Activated CD8-positive, alpha-beta T cell treated with anti-CD3 and anti-CD28 coated beads for 36 hours (primary cell): ENCODE measurements at places on chromosomes 2 and 18. TPM values are rescaled to one million over a fixed set of nuclear protein-coding genes. Genes with fewer than 3 reads are reported as not detected.

C2orf78 gene
- total RNA-seq = not detected

PARD3B gene
- 0.88 TPM for total RNA-seq

SUMO1 gene
- total RNA-seq = 114 TPM

RAD51AP2 gene
- total RNA-seq = not detected

ASXL3 gene
- total RNA-seq = not detected

IL1F10 gene
- total RNA-seq = not detected

ABCA12 gene
- not detected for total RNA-seq

IL36G gene
- not detected for total RNA-seq

ARHGAP28 gene
- not detected for total RNA-seq

PXDN gene
- total RNA-seq = 0.83 TPM

GAL3ST2 gene
- total RNA-seq = 0.89 TPM

MRO gene
- not detected for total RNA-seq

UBR3 gene
- 15.7 TPM for total RNA-seq

GRCh38 chr2:156625360-156626170 is 189.4 kb downstream of the GPD2 start:
- H3K4me3 ChIP-seq = no peak overlapping the region
- H3K27me3 ChIP-seq = peaks cover 15% of the 10 kb centered on the region
- no peaks in the 10 kb centered on the region for H3K4me1 ChIP-seq
- H3K27ac ChIP-seq = no peak overlapping the region

- no peak overlapping the region for H3K4me3 ChIP-seq
- no peaks in the 10 kb centered on the region for H3K27me3 ChIP-seq
Observed at GRCh38 chr18:63148449-63149301, 170.9 kb downstream of the BCL2 start.

GRCh38 chr18:46283268-46283667 is 179.1 kb downstream of the HAUS1 start:
- H3K27ac ChIP-seq = no peak overlapping the region
- DNase-seq = no peak
- H3K4me3 ChIP-seq = no peak overlapping the region

DNA sequence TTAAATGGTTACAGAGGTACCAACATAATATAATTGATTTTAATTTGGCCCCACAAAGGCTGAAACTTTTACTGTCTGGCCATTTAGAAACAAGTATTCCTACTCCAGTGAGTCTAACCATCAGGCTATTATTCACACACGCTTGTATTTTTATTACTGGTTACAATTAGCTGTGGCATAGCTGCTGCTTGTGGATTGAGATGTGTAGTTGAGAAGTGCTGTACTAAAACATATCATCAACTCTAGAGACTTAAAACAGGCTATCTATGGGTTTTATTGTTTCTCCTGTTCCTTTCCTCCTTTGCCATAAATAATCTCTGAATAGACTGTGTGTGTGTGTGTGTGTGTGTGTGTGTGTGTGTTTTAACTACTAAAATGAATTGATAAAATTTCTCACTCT is 530.2 kb downstream of the CCDC85A start:
- H3K27me3 ChIP-seq = no peaks in the 10 kb centered on the region
- DNase-seq = no peak
- no peak overlapping the region for H3K27ac ChIP-seq
- no peaks in the 10 kb centered on the region for H3K4me1 ChIP-seq
- H3K36me3 ChIP-seq = no peaks in the 10 kb centered on the region

DNA sequence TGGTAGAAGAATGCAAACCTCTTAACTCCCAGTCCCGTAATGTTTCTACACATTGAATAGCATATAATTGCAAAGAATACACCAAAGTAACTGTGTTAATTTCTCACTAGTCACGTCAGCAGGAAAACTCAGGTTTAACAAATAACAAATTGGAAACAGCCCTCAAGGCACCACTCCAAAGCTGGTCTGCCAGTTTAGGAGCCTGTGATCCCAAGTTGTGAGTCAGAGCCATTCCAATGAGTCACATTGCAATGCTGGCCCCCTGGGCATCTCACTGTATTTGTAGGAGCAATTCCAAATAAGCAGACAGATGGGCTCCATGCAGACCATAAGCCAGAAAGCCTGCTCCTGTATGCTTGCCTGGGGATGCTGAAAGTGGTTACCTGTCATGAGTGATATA is 143.2 kb upstream of the SETBP1 start:
- H3K4me1 ChIP-seq = no peaks in the 10 kb centered on the region
- DNase-seq = no peak
- no peak overlapping the region for H3K27ac ChIP-seq

DNA sequence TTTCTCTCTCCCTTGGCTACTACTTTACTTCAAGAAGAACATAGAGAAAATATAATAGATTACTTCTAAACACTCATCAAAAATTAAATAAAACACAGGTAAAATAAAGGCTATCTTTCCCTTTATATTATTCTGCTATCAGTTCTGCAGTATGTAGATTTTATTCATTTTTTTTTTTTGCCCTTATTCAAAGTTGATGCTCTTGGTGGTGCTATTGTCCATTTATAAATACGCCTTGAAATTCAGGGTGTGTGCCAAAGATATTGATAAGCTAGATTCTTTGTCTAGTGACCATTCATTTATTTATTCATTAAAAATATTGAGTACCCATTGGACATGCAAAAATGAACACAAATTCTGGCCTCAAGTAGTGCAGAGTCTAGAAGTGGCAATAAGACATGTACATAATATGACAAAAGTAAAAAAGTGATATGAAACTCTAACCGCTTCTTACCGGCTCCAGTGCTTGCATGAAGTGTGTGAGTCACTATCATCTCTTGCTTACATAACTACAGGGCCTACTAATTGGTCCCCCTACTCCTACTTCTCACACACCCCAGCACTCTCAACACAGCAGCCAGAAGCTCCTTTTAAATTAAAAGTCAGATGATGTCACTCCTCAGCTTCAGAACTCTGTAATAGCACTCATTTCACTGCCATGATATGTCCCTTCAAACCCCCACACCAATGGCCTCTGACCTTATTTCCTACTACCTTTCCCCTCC is 208.3 kb upstream of the FANCL start:
- H3K4me3 ChIP-seq = no peak overlapping the region
- DNase-seq = no peak
- peaks cover 5% of the 10 kb centered on the region for H3K27me3 ChIP-seq
- no peaks in the 10 kb centered on the region for H3K4me1 ChIP-seq

DNA sequence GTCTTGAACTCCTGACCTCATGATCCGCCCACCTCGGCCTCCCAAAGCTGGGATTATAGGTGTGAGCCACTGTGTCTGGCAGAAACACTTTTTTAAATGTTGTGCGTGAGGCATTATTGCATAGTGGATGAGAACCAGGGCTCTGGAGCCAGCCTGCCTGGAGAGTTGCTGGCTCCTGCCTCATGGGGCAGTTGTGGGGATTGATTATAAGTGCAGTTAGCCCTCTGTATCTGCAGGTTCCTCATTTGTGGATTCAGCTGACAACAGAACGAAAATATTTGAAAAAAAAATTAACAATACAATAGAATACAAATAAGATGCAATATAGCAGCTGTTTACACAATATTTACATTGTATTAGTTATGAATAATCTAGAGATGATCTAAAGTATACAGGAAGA is 129.4 kb upstream of the EML6 start:
- H3K27ac ChIP-seq = no peak overlapping the region
- H3K4me1 ChIP-seq = peaks cover 92% of the 10 kb centered on the region
- H3K36me3 ChIP-seq = peaks cover 19% of the 10 kb centered on the region

DNA sequence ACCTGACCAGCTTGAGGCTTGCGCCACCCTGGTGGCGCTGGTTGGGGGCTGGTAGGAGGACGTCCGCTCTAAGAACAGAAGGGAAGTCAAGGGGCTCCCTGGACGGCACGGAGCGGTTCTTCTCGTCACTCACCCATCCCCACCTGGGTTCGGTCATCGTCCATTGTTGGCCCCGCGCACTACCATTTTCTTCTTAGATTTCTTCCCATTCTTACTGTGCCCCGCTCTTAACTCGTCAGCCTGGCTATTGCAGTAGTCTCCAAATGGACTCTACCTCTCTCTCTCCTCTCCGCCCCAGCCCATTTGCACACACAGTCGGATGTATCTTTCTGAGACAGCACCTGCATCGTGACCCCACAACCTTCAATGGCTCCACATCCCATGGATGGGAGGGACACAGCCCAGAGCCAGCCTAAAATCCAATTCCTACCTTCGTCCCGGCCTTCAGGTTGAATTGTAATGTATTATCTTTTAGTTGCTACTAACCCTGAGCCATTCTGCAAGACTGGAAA is 814 bp upstream of the RAB1A start:
- peaks cover 13% of the 10 kb centered on the region for H3K36me3 ChIP-seq
- H3K4me1 ChIP-seq = peaks cover 30% of the 10 kb centered on the region
- peak overlapping the region; percentile 100 for H3K27ac ChIP-seq
- H3K27me3 ChIP-seq = no peaks in the 10 kb centered on the region
- DNase-seq = no peak
- peak overlapping the region; percentile 100 for H3K4me3 ChIP-seq

- no peak overlapping the region for H3K27ac ChIP-seq
- no peak for DNase-seq
- no peaks in the 10 kb centered on the region for H3K27me3 ChIP-seq
- no peak overlapping the region for H3K4me3 ChIP-seq
- no peaks in the 10 kb centered on the region for H3K36me3 ChIP-seq
Observed at GRCh38 chr18:49859725-49860124, 46.4 kb upstream of the ACAA2 start.

DNA sequence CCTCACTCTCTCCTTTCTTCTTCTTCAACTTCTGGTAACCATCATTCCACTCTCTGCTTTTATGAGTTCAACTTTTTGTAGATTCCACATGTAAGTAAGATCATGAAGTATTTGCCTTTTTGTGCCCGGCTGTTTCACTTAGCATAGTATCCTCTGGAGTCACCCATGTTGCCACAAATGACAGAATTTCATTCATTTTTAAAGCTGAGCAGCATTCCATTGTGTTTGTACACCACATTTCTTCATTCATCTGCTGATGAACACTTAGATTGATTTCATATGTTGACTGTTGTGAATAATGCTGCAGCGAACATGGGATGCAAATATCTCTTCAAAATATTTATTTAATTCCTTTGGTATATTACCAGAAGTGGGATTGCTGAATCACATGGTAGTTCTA is 133.6 kb upstream of the ERBB4 start:
- no peak overlapping the region for H3K27ac ChIP-seq
- H3K4me1 ChIP-seq = no peaks in the 10 kb centered on the region
- no peak for DNase-seq

DNA sequence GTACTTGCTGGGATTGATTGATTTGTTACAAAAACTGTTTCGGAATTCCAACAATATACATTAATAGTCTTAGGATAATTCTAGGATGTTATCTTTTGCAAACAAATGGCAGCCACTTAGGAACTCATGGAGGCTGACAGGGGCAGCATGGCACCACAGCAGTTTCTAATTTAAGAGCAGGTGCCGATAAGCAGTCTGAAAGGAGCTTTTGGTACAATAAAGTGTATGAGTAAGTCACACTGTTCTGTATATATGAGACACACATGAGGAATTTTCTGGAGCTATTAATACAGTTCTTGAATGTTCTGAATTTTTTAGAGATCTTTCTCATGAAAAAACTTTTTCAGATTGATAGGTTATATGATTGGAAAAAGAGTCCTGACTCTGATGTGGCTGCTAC is 52.2 kb downstream of the EIF5B start:
- no peaks in the 10 kb centered on the region for H3K27me3 ChIP-seq
- H3K27ac ChIP-seq = no peak overlapping the region
- peaks cover 30% of the 10 kb centered on the region for H3K36me3 ChIP-seq
- peaks cover 5% of the 10 kb centered on the region for H3K4me1 ChIP-seq

- H3K27me3 ChIP-seq = no peaks in the 10 kb centered on the region
- no peaks in the 10 kb centered on the region for H3K36me3 ChIP-seq
- H3K4me1 ChIP-seq = no peaks in the 10 kb centered on the region
- no peak overlapping the region for H3K27ac ChIP-seq
Observed at GRCh38 chr2:7289697-7290096, 372.5 kb downstream of the RNF144A start.

GRCh38 chr2:142803158-142803557 is 74.3 kb upstream of the KYNU start:
- H3K4me1 ChIP-seq = no peaks in the 10 kb centered on the region
- no peaks in the 10 kb centered on the region for H3K27me3 ChIP-seq
- DNase-seq = no peak
- no peaks in the 10 kb centered on the region for H3K36me3 ChIP-seq

DNA sequence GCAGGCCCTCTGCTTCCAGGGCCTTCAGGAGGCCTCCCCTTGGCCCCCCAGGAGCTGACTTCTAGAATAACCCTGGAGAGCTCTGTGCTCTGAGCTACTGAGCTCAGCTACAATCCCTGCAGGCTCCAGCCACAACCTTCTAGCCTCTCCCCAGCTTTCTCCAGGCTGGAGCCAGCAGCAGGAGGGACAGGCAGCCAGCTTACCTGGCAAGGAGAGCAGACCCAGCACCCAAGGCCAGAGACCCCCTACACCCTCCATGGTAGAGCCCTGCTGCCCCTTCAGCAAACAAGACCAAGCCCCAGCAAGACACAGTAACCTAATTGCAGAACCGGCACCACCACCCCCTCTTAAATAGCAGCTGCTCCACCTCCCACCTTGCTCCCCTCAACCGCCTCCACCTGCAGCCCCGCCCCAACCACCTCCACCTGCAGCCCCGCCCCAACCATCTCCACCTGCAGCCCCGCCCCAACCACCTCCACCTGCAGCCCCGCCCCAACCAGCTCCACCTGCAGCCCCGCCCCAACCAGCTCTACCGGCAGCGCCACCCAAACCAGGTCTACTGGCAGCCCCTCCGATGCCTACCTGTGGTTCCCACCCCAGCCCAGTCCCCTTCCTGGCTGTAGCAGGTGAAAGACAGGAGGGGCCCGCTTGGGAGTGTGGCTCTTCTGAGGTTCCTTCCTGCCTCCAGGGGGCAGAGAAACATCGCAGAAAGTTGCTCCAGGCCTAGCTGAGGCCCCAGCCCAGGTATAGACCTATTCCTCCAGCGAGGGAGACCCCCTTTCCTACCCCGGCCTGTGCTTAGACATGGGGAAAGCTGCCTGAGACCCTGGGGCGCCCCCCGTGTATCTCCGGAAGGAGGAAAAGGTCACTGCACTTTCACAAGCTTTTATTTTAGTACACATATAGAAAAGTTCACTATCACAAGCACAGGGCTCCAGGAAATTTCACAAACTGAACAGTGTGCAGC is at the start of gene ASTL:
Gene ASTL (minus strand): TSS at position 324 of the 967 bp plus-strand sequence. CDS start 66 bp downstream, at position 258.
- no peaks in the 10 kb centered on the region for H3K27me3 ChIP-seq
- peak within 1 kb of the TSS; percentile 7 for H3K4me3 ChIP-seq
- H3K36me3 ChIP-seq = peaks cover 21% of the 10 kb centered on the region
- peak within 1 kb of the TSS; percentile 55 for H3K27ac ChIP-seq
- H3K4me1 ChIP-seq = peaks cover 29% of the 10 kb centered on the region

- no peak overlapping the region for H3K27ac ChIP-seq
- H3K27me3 ChIP-seq = peaks cover 33% of the 10 kb centered on the region
- no peak overlapping the region for H3K4me3 ChIP-seq
- no peaks in the 10 kb centered on the region for H3K36me3 ChIP-seq
- no peaks in the 10 kb centered on the region for H3K4me1 ChIP-seq
Observed at GRCh38 chr18:48399303-48400075, 9.7 kb downstream of the ZBTB7C start.
